CD4-positive, alpha-beta T cell treated with Interleukin-15 for 4 hours (primary cell): ENCODE measurements at places on chromosomes 6 and 20.
A peak's percentile ranks its signal among the peaks of the same experiment; 100 is the strongest.

- no peak for DNase-seq
These were observed 115.3 kb upstream of the ID4 start for GRCh38 chr6:19721766-19722377.

GRCh38 chr20:14951707-14952418 is 614.5 kb upstream of the FLRT3 start:
- no peak for DNase-seq

GRCh38 chr6:32666420-32667300 is at the start of gene HLA-DQB1:
Gene HLA-DQB1, minus strand, starts transcription at chr6:32666657. Its CDS starts 50 bp downstream, at chr6:32666607.
- peak; percentile 74 for DNase-seq

DNA sequence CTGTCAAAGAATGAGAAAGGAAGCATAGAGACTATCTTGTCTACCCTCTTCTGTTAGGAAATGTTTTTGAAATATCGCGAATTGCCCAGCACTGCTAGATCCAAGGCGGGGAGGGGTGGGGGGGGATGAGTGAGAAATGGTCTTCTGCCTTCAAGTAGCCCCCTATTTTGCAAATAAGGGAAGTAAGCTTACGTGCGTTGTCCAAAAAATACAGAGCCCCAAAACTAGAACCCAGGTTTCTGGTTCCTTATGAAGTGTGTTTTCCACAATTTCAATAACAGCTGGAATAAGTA is 923 bp upstream of the ILRUN start:
- no peak for DNase-seq

- peak; percentile 70 for DNase-seq
These were observed 181.2 kb upstream of the SHLD1 start for GRCh38 chr20:5569021-5569420.

- peak; percentile 86 for DNase-seq
These were observed at the start of gene MTCH1 for GRCh38 chr6:36985808-36986703. Gene MTCH1, minus strand, starts transcription at chr6:36986196. Its CDS starts 23 bp downstream, at chr6:36986173.

GRCh38 chr20:17522528-17522927 is 8.7 kb downstream of the BFSP1 start:
- DNase-seq = no peak

GRCh38 chr20:44582311-44583025 is at the start of gene PKIG:
Gene PKIG, plus strand, starts transcription at chr20:44582579. Its CDS starts 31,978 bp downstream, at chr20:44614557.
- DNase-seq = no peak

GRCh38 chr6:129717277-129717676 is 7.3 kb upstream of the ARHGAP18 start:
- no peak for DNase-seq

GRCh38 chr6:79630380-79630882 is 698 bp upstream of the SH3BGRL2 start:
- no peak for DNase-seq

DNA sequence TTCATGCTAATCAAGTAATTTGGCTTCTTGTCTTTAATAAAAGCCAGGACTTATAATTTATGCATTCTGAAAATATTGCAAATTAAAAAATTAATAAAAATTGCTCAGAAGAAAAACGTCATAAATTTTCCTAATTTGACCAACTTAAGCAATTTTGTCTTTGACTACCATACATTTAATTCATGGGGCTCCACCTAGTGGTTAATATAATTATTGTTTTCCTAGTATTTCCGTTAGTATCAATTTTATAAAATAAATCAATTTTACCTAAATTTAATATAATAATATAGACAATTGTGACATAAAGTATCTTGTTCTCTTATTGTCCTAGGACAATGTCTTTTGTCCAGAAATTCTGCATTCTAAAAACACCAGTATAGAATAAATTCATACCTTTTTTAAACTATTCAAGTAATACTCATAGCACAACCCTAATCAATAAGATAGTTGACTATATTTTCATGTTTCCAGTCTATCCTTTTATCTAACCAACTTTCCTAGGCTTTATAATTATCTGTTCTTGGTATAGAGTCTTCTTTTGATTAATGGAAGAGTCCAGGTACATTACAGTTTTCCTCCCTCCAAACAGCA is 319.9 kb downstream of the TRDN start:
- DNase-seq = peak; percentile 2

DNA sequence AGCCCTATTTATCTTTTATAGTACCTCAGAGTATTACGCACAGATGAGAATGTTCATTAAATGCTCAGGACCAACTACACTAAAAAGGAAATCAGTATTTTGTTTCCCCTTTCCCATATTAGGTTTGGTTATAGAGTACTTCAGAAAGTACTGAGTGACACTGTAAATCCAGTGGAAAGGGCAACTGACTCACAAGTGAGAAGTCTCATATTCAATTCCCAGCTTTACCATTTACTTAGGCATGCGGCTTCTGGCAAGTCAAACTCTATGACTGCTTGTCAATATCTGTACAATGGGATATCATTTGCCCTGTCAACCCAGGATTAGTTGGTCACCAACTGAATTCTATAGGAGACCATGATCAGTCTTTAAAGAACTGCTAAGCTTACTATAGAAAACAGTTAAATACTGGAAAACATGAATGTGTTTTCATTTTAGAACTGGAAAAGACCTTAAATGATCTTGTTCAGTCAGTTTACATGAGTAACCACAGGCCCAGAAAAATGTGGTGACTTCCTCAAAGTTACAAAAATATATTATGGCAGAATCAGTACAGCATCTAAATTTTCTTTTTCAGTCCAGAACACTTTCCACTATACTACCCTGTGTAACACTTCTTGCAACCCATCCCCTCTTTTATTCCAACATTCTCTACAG is 3.6 kb downstream of the MAP3K7 start:
- no peak for DNase-seq

DNA sequence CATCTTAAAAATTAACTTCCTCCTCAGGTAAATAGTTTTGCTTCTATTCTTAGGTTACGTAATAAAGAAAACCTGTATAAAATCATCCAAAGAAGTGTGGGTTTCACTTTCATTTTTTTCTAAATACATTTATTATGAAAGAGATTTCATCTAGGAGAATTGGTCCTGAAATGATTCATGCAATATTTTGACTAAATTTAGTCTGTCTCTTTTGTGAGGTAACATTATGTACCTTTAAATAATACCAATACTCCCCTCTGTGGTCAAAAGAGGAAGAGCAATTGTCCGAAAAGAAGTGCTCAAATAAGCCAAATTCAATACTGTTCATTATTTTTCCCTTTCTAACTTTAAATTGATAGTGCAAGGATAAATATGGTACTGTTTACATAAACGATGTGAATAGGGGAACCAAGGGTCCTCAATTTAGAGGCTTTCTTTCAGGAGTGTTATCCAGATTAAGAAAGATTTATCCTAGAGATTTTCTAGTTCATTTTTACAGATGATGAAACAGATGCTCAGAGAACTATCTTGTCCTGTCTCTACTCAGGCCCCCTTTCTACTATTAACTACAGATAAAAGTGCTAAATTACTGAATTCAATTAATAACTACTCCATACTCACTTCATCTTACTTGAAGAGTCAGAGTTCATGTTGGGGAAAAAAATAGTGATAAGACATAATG is 26.2 kb downstream of the CYP39A1 start:
- DNase-seq = peak; percentile 32

DNA sequence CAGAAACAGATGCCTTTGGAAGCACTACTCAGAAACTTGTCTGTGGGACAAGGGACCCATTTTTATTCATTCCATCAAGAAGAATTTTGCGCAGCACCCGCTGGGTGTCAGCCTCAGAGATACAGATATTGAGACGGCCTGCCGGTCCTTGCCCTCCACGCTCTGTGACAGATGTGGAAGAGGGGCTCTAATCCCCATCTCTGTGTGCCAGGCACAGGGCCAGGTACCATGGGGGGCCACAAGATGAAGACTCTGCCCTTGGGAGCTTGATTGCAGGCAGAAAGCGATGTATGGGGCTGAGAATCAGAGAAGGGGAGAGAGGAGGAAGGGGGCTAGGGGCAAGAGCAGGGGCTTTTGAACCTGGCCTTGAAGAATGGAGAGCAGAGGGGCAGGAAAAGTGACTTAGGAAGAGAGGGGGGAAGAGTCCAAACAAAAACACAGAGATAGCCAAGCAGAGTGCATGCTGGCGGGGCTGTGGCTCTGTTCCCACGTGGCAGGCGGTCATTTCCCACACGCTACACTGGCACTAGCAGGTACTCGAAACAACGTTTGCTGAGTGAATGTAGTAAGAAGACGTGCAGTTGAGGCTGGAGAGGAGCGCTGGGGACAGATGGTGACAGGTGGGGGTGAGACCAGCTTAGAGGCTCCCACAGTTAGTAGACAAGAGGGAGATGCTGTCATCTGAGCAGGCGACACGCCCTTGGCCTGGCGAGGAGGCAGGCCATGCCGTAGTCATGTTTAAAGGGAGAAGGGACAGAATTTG is 170.3 kb upstream of the SNX9 start:
- no peak for DNase-seq

DNA sequence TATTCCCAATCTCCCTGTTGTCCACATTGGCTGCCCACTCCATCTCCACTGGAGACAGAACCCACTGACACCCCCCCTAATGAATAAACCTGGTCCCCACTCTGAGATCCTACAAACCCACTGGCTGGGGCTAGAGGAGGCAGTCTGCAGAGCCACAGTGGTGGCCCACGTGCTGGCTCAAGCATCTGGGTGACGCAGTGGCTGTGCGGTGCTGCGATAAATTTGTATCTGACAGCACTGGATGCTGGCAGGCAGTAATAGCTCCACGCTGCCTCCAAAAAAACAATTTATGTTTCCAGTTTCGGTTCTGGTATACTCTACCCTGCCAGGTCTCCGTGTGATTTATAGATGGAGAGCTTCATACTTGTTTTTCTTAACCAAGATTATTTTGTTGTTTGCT is 87.1 kb upstream of the SYNDIG1 start:
- no peak for DNase-seq

- no peak for DNase-seq
These were observed 193.7 kb upstream of the KHDRBS2 start for GRCh38 chr6:62479697-62480220.

DNA sequence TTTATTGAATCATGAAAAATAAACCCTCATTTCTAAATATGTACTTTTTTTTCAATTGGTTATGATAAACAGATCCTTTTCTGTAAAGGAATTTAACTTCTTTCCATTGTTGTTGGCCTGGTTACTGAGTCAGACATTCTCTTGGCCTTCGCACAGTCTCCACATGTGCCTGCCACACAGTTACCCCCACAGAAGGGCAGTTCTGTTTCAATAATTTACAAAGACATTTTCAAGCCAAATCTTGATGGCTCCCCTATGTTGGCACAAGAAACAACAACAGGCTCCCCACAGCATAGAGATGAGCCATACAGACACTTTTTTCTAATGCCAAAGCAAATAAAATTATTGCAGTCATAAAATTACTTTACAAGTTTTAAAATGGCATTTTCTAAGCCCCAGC is 55.6 kb upstream of the BEND6 start:
- DNase-seq = no peak

- no peak for DNase-seq
These were observed 19.2 kb upstream of the QKI start for GRCh38 chr6:163395122-163395830.

- no peak for DNase-seq
These were observed 17.4 kb upstream of the CTNNBL1 start for GRCh38 chr20:37676440-37676839.

DNA sequence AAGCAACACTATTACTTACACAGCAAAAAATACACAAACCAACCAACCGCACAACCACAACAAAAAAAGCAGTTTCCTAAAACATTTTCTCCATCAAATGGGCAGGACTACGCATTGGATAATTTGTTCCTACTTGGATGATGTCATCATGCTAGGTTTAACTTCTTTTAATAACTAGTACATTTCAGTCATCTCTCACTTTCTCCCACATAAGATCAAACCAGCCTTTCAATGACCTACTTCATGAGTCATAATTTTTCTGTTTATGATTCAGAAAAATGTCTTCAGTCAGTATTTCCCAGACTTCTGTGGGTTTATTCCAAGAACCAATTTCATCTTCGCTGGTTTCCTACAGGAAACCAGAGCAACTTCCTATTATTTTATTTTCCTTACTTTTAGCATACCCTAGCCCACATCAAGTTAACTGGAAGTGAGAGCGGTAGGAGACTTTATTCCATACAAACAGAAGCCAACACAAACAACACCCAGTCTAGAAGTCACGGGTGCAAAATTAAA is 134.2 kb downstream of the GMDS start:
- DNase-seq = peak; percentile 8

- DNase-seq = no peak
These were observed 39.9 kb downstream of the ANKRD60 start for GRCh38 chr20:58188527-58188926.

DNA sequence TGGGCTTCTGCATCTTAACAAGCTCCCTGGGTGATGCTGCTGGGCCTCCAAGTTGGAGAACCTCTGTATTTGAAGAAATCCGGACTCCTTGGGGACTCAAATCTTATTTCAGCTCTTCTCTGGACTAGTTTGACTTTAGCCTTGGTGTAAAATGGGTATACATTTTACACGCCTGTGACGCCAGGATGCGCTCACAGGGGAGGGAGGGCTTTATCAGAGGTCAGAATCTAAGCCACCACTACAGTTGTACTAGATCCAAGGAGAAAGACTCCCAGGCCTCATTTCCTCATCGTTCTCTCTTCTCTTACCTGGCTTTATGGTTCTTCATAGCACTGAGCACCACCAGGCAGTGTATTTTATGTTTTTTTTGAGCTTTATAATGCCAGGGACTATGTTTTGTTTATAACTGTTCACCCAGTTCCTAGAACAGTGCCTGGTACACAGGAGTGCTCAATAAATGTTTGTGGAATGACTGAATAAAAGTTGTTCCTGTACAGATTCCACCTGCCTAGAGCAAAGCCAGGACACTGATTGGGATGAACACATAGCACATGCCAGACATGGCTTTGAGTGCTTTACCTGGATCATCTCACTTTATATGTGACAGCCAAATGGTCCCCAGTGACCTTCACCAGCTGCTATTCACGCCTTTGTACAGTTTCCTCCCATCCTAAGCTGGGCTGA is 5.1 kb upstream of the RBCK1 start:
- no peak for DNase-seq

- DNase-seq = no peak
These were observed 52.4 kb upstream of the ARMC2 start for GRCh38 chr6:108795814-108796213.
